ENCODE measurements at places on chromosomes 2 and 18.
A peak's percentile ranks its signal among the peaks of the same experiment; 100 is the strongest.

- no peak for DNase-seq
These were observed 84.3 kb downstream of the MGAT5 start for GRCh38 chr2:134338208-134338607.

GRCh38 chr2:233474308-233475160 lies 92.0 kb downstream of the USP40 start:
- DNase-seq = no peak

GRCh38 chr18:50127516-50128210 lies 67.3 kb downstream of the MYO5B start:
- no peak for DNase-seq

- DNase-seq = no peak
These were observed 63.1 kb downstream of the NAPG start for GRCh38 chr18:10588975-10589374.

GRCh38 chr2:219496825-219497494 lies 1.7 kb upstream of the GMPPA start:
- DNase-seq = no peak

- no peak for DNase-seq
These were observed 15.6 kb upstream of the RMND5A start for GRCh38 chr2:86704459-86704971.

DNA sequence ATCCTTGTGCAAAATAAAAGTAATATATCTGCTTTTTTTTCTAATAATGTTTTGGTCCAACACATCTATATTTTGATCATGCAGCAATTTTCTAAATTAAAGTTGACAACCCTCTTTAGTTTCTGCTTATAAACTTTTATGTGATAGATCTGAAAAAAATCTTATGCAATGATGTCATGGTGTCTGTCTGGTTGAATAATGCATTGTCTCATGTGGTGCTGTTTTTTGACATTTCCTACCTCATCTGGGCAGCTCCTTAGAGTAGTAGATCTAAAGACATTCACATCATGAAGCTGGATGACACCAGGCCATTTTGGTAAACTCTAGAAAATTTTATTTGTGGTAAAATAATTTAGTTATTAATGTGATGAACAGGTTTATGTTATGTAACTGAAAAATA lies 106.8 kb upstream of the FN1 start:
- DNase-seq = no peak

DNA sequence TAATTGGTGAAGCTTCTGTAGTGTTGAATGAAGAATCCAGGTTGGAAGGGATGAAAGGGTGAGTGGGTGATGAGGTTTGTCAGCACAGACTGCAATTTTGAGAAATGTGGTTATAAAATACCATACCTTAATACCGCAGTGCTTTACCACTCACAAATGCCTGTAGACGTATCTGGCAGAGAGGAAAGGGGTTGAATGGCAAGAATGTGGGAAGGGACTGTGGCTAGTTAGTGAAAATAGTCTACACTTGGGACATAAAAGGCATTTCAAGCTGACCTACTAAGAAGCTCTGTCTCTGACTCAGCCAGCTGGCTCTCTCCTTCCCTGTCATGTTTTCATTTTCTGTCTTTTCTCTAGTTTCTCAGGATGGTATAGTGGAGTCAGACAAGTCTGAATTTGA lies 25.1 kb downstream of the CDK15 start:
- no peak for DNase-seq

DNA sequence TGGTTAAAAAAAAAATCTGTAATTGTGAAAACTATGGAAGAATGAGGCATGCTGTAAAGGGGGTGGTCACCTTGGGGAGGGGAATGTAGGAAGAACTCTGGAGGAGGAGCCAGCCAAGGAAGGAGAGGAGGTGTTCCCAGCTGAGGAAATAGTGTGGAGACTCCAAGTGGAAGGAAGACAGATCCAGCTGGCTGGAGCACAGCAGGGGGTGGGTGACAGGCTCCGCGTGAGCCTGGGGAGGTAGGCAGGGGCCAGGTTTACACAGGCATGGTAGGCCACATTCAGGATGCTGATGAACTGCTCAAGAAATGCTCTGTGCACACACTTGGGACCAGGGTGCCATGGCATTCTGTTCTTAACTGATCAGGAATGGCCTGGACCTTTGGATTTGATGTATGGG lies 16.8 kb downstream of the AFF3 start:
- no peak for DNase-seq

DNA sequence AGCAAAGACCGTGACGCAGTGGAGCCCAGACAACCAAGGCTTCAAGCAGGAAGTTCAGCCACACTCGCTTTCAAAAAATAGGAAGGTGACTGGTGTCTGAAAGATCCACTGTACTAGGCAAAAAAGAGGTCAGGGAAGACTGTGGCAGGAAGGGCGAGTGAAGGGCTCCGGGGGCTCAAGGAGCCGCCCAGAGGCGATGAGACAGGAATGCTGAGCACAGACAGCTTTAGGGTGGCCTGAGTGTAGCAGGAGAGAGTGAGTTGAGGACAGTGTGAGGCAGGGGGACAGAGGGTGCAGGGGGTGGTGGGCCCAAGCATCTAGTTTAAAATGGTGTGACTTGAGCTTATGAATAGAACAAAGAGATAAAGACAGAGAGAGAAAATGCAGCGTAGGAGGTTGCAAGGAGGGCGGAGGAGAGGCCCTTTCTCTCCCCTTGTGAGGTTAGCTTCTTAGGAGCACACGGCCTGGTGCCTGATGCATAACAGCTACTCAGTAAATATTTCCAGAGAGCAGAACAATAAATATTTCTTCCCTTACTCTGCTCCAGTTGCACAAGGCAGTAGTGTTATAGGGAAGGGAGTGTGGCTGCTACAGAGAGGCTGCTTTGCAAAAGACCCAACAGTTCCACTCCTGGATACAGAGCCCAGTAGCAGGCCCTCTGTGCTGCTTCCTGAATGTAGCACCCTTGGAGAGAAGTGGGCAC lies 789.7 kb upstream of the RAB6C start:
- no peak for DNase-seq

- no peak for DNase-seq
These were observed 53.6 kb upstream of the PKDCC start for GRCh38 chr2:41994233-41994637.

DNA sequence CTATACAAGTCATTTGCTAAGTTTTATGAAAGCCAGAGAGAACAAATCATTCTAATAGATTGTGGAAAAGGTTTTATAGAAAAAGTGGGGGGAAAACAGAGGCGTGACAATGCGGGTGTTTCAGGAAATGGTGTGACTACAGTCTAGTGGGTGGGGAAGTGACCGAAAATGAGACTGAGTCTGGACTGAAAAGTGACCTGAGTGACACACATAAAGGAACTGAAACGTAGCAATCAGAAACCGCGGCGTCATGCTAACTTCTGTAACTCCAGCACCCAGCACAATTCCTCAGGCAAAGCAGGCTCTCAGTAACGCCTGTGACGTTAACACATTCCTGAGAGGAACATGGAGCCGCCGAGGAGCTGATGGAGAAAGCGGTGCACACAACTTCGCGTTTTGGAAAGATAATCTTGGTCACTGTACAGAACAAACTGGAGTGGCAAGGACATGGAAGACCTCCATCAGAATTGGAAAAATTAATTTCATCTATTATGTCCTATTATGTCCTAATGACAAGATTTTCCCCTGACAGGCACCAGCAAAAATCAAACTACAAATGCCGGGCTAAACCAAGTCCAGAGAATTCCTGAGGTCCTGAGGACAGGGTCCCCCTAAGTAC lies 1.4 kb upstream of the CD226 start:
- DNase-seq = no peak

- DNase-seq = no peak
These were observed 63.4 kb upstream of the SPTBN1 start for GRCh38 chr2:54392555-54393324.

GRCh38 chr2:100606726-100607343 lies 44.0 kb downstream of the PDCL3 start:
- peak; percentile 40 for DNase-seq

GRCh38 chr18:10476338-10476791 lies 21.9 kb downstream of the APCDD1 start:
- DNase-seq = no peak

DNA sequence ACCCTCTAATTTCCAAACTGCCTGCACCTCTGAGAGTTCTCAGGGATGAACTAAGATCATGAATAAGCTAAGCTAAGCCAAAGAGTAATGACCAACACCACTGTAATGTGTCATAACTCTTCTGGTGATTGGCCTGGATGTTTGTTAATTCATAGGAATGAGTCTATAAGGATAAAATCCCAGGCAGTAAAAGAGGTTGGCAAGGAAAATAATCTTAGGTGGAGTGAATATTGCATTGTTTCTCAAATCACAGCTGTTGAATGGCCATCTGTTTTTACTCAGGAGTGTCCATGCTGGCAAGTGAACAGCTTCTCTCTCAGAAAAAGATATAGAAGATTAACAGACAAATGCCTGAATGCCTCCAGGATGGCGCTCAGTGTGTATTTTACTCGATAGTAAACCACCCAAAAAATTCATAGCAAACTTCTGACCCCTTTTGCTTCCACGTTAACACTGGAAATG lies 60.8 kb upstream of the GLS start:
- no peak for DNase-seq

DNA sequence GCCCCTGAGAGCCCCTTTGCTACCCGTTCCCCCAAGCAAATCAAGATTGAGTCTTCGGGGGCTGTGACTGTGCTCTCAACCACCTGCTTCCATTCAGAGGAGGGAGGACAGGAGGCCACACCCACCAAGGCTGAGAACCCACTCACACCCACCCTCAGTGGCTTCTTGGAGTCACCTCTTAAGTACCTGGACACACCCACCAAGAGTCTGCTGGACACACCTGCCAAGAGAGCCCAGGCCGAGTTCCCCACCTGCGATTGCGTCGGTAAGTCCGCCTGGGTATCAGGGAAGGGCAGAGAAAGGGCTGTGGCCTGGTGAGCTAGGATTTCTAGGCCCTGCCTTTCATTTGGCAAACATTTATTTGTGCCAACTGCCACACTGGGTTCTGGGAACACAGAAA lies 63.4 kb downstream of the TET3 start:
- no peak for DNase-seq

- no peak for DNase-seq
These were observed 5.7 kb downstream of the PROC start for GRCh38 chr2:127423880-127424279.

DNA sequence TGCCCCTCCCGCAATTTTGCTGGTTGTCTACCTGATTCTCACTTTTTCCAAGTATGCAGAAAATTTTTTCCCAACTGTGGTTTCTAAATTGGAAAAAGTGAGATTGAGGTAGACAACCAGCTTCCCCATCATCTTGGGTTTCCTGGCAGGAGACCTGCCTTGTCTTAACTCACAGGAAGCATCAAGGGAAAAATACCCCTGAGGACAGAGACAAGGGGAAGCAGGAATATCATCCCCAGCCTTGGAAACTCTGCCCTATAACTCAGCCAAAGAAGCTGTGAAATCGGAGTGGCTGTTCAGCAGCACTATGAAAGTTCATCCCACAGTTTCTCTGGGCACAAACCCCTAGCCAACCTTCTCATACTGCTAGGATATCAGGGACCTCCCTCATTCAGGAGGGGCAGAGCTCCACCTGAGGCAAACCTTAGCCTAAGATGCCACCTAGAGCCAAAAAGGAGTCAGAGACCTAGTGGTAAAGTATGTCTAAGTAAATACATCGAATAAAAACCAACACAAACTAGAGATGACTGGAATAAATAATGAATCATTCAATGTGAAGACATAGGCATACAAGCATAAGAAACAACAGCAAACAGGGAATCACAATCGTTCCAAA lies 68.2 kb downstream of the ZSWIM2 start:
- DNase-seq = no peak

GRCh38 chr2:170113168-170113894 lies 64.6 kb upstream of the MYO3B start:
- no peak for DNase-seq

GRCh38 chr2:110858135-110858725 lies 125.9 kb downstream of the ACOXL start:
- no peak for DNase-seq

DNA sequence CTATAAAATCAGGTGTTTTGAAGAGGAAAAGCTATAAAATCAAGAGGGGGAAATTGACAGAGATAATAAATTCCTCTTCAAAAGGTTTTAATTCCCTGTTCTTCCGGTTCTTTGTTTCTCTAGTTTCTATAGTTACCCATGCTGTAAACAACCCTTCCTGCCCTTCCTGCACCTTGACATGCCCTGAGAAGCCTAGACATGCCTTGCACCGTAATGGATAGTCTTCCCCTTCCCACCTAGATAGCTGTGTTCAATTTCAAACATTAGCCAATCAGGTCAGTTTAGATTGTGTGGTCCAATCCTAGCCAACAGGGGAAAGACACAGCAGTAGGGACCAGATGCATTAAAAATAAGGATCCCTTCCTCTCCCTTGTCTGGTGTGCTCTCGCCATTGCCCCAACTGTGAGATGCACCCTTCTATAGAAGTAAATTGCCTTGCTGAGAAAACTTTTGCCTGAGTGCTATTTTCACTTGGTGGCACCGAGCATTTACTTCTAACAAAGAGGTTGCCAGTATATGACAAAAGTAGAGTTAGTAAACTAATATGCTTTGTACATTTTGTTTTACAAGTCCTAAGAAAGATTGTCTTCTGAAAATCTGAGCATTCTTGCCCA lies 27.1 kb downstream of the SULT1C4 start:
- DNase-seq = no peak

GRCh38 chr2:122451040-122451439 lies 695.6 kb downstream of the TSN start:
- no peak for DNase-seq

- DNase-seq = no peak
These were observed 89.7 kb downstream of the CRIM1 start for GRCh38 chr2:36445185-36445866.

DNA sequence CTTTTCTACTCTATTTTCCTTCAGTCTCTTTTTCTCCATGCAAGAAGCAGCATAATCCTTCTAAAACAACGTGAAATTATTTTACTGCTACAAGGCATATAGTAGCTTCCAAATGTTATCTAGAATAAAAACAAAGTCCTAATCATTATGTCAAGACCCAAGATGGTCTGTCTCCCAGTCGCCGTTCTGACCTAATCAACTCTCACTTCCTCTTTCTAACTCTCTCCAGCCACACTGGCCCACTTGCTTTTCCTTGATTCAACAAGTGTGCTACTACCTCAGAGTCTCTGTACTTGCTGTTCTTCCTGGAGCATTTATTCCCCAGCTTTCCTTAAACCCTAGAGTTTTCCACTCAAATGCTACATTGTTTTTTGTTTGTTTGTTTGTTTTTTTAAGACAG lies 1491.2 kb downstream of the LRP1B start:
- DNase-seq = no peak

GRCh38 chr2:113863144-113863543 lies 26.7 kb upstream of the ACTR3 start:
- no peak for DNase-seq

GRCh38 chr2:30975156-30975555 lies 163.1 kb downstream of the GALNT14 start:
- DNase-seq = no peak

- DNase-seq = no peak
These were observed 11.2 kb upstream of the CYP27C1 start for GRCh38 chr2:127231130-127231865.

Measured in glutamatergic neuron (in vitro differentiated cells).